ENCODE measurements at places on chromosomes 1 and 21.

DNA sequence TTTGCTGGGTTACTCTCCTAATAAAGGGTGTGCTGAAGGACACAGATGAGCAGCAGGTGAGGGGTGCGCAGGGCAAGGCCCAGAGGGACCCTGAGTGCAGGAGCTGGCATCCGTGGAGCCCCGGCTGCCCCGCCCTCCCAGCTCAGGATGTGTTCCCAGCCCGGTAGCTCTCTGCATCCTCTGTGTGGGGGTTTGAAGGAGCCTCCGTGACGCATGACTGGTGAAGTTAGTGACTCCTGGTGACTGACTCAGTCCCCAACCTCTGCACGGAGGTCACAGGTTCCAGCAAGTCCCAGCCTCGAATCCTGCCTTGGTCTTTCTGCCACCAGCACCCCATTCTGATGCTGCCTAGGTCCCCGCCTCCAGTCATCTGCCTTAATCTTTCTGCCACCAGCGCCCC is 21.6 kb upstream of the TSPEAR start:
- no peak for DNase-seq

- peak; percentile 54 for DNase-seq
These were observed at the start of gene ANKRD45 for GRCh38 chr1:173669491-173669941. ANKRD45 (minus strand) TSS chr1:173669851; CDS start chr1:173659418, 10,433 bp downstream.

DNA sequence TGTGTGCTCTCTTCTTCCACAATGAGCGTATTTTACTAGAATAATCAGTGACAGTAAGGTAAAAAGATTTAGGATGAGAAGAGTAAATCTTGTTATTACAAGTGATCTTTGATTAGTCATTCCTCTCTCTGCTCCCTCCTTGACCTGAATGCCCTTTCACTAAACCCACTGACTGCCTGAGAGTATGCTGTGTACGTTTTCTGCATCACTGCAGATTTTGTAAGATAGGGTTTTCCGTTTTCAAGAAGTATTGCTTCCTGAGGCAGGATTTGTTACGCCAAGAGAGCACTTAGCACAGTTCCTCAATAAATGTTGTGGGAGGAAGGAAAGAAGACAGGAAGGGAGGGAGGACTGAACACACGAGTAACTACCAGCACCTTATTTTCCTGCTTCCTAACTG is 7.7 kb upstream of the LAMB3 start:
- DNase-seq = peak; percentile 53

- no peak for DNase-seq
These were observed 83.6 kb upstream of the L1TD1 start for GRCh38 chr1:62111084-62111483.

DNA sequence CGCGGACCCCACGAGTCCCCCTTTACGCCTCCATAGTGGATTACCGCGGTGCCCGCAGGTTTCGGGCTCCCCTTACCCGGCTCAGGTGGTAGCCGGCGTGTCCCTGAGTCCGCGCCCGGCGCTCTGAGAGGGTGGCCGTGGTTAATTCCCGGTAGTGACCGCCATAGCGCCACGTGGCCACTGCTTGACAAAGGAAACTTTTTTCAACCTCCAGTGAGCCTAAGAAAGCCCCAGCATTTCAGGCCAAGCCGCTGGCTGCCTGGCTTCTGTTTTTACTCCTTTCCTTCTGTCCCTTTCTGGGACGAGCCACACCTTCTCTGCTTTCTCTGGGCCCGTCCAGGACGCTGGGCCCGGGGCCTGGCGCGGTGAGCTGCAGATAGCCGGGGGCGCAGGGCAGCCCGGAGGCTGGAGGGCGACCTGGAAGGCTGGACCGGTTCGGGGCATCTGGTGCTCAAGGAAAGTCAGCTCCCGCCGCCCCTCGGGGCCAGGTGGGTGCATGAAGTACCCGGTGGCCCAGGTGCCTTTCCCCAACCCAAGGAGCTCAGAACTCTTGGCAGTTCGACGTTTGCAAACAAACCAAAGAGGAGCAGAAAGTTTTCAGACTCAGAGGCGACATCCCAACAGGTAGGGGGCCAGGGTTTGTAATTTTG is 540 bp upstream of the C1orf198 start:
- DNase-seq = peak; percentile 61

GRCh38 chr1:5720484-5720883 is 271.7 kb downstream of the NPHP4 start:
- DNase-seq = no peak

DNA sequence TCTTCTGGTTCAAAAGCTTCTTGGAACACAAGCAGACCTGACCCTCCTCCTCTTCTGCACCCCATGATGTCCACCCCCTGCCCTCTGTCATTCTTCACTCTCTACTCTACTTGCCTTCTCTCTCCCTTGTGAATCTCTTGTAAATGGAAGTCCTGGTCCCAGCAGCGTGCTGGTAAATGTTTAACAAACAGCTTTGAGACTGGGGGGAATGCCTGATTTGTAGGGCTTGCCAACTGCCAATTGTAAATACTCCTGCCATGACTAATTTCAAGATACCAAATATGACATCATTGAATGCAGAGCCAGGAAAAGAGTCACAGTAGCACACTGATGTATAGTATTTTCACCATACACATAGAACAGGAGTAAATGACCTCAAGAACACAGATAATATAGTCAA is 40.9 kb upstream of the LRRN2 start:
- DNase-seq = peak; percentile 68

GRCh38 chr1:116882866-116883265 is 26.9 kb upstream of the PTGFRN start:
- no peak for DNase-seq

GRCh38 chr1:241612533-241613477 is 27.4 kb downstream of the CHML start:
- no peak for DNase-seq

DNA sequence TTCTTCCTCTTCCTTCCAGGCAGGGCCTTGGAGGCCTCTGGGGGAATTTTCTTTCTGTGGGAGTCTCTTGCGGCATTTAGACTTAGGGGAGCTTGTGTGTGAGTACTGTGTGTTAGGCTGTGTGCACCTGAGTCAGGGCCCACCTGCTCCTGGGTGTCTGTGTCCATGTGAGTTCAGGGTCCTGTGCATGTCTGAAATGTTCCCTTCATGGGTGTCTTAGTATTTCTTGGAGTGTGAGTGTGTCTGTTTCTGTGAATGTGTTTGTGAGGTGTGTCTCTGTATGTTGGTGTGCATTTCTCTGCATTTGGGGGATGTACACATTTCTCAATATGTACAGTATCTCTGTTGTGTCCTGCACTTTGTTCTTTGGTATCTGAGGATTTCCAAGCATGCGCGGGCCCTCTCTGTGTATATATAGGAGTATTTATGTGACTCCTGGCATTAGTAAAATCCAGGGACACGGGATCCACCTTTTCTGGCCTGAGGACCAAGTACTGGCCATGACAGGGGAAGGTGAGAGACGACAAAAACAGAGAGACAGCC is 2.4 kb downstream of the TFAP2E start:
- no peak for DNase-seq
